Activated CD4-positive, CD25-positive, alpha-beta regulatory T cell treated with anti-CD3 and anti-CD28 coated beads, Interleukin-2, amount 50 U/mL, for 72 hours (primary cell): ENCODE measurements at places on chromosomes 5 and 9.

GRCh38 chr9:25752398-25752797 is 74.2 kb upstream of the TUSC1 start:
- DNase-seq = no peak

- DNase-seq = no peak
These were observed 46.6 kb downstream of the RAB3C start for GRCh38 chr5:58629271-58630159.

- DNase-seq = no peak
These were observed 41.3 kb downstream of the CAST start for GRCh38 chr5:96703384-96703920.

GRCh38 chr9:114280636-114281472 is 42.0 kb upstream of the ORM1 start:
- no peak for DNase-seq

DNA sequence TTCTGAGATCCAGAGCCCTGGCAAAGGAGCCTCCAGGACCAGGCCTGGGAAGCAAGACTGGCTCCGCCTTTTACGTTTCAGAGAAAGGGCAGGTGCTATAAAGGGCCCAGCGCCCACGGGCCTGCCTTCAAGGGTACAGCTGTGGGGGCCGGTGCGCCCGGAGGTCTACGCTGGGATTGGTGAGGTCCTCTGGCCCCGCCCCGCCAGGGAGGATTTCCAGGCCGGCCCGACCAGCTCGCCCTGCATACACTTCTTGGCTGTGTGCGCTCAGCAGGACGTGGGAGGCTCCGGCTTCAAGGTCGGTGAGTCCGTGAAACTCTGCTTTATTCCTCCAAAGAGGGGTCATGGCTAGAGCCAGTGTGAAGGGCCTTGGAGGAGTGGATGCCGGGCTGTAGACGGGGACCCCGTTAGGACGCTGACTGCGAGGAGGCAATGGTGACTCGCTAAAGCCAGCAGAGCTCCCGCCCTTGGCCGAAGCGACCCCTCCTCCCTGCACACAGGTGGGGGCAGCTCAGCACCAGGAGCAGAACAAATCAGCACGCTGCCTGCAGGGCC is at the start of gene CKMT2:
Gene CKMT2 (plus strand): TSS at position 243 of the 555 bp plus-strand sequence. CDS start 17,811 bp downstream, outside the sequence.
- DNase-seq = no peak

GRCh38 chr5:6194261-6194875 is 184.0 kb downstream of the MED10 start:
- no peak for DNase-seq

DNA sequence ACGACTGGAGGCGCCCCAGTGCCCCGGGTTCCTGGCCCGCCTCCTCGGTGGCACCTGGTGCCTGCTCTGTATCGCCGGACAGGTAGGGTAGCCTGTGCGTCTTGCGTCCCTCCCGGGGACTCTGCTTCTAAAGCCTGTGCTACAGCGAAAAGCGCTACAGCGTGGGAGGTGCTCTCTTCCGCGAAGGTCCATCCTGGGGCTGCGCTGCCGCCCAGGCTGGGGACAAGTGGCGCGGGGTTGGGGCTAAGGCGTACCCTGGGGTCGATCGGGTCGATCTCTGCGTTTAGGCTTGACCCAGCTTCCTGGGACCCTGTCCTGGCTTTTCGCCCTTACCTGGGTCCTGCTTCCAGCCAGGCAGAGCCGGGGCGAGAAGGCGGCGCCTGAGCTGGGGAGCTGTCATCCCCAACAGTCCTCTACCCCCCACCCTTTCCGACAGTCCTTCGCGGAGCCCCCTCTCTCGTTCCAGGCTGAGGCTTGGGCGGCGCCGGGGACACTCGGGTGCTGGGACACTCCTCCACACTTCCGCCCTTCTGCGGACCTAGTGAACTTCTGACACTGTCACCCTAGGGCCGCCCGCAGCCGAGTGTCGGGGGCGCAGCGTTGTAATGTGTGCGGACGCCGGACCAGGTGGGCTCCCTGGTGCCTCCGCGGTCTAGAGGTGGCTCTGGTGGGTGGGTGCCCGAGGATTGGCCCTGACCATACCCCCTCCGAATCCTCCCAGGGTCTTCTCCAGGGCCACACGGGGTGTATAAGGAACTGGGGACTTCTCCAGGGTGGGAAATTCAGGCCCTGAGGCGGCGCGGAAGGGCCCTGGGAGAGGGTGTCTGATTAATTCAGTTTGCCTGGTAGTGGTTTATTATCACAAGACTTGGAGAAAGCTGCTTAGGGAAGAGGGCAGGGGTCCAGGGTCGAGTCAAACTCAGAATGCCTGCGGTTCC is 328.2 kb downstream of the SH3GL2 start:
- DNase-seq = no peak

GRCh38 chr9:116133163-116133562 is 20.4 kb upstream of the PAPPA start:
- DNase-seq = no peak

- DNase-seq = no peak
These were observed 735.2 kb upstream of the CDH9 start for GRCh38 chr5:27773636-27774035.

GRCh38 chr5:77448831-77449230 is 43.3 kb downstream of the WDR41 start:
- no peak for DNase-seq

DNA sequence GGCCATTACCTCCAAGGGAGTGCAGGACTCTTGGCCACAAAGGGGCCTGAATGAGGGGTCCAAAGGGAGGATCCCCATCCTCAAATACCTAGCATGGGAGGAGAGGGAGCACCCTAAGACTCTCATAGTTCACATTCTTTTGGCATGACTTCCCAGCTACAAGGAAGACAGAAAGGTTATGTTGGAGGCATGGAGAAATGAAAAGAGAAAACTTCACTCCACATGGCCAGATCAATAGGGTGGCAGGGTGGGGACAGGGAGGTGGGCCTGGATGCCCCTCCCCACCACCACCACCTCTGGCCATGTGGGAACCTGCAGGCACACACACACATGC is 97.6 kb downstream of the PAX5 start:
- no peak for DNase-seq

DNA sequence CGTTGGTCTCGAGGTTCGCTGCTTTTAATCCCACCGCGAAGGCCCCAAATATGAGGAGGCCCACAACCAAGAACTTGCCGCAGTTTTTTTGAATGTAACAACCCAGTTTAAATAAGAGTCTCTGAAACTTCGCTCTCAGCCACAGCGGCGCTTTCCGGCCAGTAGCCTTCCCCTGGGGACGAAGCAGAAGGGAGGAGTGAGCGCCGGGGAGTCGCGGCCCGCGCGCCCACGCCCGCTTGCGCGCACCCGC is 10.4 kb downstream of the PTCH1 start:
- no peak for DNase-seq

GRCh38 chr9:4144869-4145268 is 155.0 kb downstream of the GLIS3 start:
- no peak for DNase-seq

- DNase-seq = no peak
These were observed 148.9 kb downstream of the RXRA start for GRCh38 chr9:134475011-134475790.

- no peak for DNase-seq
These were observed 41.8 kb upstream of the CDKN2B start for GRCh38 chr9:22050924-22051323.

DNA sequence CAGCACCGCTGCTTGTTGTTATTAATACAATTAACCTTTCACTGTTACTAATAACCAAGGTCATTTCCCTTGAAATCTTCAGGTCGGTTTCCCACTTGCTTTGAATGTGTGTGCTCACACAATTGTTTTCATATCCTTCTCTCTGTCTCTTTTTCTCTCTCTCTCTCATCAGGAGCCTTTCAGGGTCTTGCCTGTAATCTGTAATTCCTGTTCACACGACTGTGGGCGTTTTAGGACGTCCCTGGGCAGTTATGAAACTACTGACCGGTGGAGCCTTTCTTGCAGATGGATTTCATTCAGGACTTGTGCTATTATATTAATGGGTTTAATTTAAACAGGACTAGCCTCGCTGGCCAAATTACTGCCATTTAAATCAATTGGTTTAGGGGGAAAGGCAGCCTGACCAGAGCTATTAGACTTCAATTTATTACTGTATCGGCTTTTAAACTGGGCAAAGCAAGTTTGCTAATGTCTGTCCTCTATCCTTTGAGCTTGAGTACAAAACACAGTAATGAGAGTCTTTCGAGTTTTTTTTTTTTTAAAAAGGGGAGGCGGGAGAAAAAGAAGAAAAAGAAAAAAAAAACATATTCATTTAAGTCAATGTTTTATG is 316.0 kb upstream of the TLE4 start:
- DNase-seq = no peak

GRCh38 chr5:82641331-82642003 is 363.3 kb upstream of the RPS23 start:
- DNase-seq = no peak

GRCh38 chr9:37508135-37508833 is 22.5 kb downstream of the POLR1E start:
- DNase-seq = no peak

DNA sequence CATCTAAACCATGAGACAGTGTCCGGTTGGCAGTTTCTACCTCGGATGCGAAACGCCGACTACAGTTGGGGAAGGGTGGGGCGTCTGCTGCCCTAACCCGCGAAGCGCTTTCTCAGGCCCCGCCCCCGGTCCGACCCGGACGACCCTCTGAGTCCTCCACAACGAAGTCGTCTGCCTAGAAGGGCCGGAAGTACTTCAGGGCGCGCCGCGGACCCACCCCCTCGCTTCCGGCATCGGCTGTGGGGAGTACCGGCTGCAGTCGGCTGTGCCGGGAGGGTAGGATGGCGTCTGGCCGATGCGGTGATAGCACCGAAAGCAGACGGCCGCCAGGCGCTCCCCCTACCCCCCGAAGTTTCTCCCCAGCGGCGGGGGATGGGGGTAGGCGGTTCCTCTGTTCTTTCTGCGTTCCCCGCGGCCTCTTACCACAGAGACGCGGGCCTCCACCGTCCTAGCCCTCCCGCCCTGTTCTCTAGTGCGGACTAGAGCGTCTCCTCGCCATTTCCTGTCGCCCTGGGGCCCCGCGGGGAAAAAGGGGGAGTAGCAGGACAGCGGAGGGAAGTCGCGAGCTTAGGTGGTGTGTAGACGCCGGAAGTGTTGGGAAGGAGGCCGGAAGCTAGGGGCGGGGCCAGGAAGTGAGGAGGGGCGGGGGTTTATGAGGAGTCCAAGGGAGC is at the start of gene TRIM41:
Gene TRIM41 (plus strand): TSS at position 224 of the 671 bp plus-strand sequence. CDS start 719 bp downstream, outside the sequence.
- peak; percentile 96 for DNase-seq

DNA sequence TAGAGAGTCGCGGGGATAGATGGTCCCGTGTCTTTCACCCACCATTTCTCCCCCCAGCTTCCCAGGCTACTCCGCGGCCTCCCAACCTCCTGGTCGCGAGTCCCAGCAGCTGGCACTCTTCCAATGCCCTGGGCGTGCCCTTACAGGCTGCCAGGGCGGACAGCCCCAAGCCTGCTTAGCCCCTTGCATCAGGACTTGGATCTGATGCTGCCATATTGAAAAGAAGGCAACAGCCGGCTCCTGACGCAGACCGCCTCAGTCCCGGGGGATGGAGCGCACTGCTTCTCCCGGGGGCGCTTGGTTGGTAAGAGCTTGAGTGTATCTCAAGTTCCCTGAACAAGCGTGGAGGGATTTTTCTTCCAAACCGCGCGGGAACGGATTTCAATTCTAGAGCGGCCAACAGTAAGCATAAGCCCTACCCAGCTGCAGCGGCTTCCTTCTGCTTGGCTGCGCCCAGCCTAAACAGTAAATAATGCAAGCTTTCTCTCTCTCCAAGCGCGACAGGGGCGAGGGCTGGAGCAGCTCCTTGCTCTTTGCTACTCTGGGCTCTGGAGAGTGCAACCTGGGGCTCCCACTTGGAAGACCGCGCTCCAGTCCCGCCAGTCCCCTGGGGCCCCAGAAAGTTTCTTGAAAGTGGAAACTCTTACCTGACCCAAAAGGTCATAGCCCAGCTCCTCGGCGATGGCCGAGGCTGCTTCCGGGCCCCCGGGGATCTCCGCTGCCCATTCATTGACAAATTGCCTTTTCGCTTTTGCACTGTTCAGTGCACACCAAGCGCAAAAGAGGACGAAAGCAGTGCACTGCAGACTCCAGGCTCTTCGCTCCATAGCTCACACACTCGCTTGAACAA is 607 bp downstream of the PCSK1 start:
- no peak for DNase-seq

DNA sequence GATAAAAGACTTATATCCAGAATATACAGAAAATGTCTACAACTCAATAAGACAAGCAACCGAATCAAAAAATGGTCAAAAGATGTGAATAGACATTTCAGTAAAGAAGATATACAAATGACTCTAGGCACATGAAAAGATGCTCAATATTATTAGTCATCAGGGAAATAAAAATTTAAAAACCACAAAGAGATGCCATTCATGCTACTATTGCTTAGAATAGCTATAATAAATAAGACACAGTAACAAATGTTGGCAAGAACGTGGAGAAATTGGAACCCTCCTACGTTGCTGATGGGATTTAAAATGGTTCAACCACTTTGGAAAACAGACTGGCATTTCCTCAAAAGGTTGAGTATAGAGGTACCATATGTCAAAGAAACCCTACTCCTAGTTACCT is 39.8 kb downstream of the POLK start:
- no peak for DNase-seq

- no peak for DNase-seq
These were observed 28.0 kb upstream of the GRAMD2B start for GRCh38 chr5:126395198-126395597.

- no peak for DNase-seq
These were observed 199.6 kb downstream of the DCP2 start for GRCh38 chr5:113176196-113176595.

- no peak for DNase-seq
These were observed 14.4 kb downstream of the POLK start for GRCh38 chr5:75526070-75526469.

DNA sequence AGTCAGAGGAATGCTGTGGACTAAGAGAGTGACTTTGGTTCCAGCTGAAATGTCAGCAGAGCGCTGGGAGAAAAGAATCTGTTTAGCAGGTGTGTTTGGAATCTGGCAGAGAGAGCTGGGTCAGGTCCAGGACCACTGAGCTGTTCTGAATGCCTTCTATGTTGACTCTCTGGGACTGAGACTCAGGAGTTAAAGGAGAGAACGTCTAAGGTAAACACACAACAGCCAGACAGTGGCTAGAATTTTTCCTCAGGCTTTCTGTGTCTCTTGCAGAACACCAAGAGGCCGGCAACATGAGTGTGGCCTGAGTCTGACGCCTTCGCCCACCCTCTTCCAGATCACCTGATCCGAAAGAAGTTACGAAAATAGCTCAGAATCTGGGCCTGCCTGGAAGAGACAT is 107.2 kb upstream of the ZNF462 start:
- DNase-seq = no peak

GRCh38 chr5:51622161-51622790 is 239.0 kb downstream of the ISL1 start:
- no peak for DNase-seq

DNA sequence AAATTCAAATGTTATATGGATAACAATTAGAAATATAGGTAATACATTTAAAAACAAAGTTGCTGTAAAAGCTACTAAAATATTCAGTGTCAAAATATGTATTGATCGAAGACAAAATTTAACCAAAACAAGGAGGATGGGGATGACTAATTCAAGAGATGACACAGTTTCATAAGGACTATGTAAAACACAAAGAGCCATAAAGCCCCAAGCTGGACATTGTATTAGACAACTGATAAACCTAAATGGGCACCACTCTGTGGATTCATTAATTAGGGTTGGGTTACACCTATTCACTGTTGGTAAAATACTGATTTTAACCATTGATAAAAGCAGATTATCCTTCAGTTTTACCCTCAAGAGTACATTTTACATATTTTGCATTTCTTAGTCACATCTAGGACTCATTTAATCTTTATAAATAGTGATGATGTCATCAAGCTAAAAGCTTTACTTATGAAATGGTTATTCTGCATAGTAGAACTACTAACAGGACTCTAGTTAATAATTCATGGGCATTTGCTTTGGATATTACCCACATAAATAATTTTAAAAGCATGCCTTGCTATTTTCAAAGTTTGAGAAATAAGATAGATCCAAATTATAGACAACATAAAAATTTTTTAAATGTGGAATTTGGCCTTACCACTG is 13.7 kb downstream of the TUT7 start:
- no peak for DNase-seq
